NCI-H1417 treated with DMSO at 0.1 percent for 48 hours (cell line): ENCODE measurements at places on chromosomes 1 and 21.

GRCh38 chr1:175539986-175540385 is 203.4 kb downstream of the TNR start:
- DNase-seq = no peak

DNA sequence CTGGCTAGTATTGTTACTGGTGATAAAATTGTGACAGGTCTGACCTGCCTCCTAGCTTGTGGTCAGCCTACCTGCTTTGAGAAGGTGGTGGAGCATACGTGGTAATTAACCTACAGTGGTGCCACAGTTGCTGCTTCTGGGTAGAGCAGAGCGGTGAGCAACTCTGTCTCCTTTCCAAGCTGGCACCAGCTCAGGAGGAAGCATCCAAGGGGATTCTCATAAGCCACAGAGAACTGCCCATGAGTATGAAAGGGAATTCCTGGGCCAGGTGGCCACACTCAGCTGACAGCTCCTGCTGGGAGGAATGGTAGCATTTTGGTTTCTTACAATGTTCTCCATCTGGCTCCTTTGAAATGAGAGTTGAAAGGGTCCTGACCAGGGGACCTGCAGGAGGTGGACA is 39.4 kb downstream of the ATP2B4 start:
- no peak for DNase-seq

DNA sequence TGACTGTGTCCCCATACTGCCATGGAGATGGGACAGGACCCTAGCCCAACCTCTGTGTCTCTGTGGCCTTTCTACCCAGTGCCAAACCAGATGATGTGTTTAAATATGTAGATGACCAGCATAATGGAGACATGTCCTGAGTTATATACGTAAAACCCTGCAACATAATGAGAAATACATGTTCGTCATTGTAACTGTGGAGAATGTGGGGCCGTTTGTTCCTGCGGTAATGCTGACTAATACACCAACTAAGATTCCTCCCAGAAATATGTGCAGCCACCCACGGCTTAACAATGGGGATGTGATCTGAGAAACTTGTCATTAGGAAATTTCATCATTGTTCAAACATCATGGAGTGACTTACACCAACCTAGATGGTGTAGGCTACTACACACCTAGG is 71.7 kb upstream of the SIM2 start:
- no peak for DNase-seq

DNA sequence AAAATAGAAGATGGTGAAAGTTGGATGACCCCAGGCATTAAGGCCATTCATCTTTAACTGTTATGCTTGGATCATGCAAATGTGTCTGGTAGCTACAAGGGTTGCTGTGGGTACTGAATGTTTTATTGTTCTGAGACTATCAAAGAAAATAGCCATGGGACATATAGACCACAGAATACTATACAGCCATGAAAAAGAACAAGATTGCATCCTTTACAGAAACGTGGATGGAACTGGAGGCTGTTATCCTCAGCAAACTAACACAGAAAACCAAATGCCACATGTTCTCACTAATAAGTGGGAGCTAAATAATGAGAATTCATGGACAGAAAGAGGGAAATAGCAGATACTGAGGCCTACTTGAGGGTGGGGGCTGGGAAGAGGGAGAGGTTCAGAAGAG is 249.0 kb downstream of the LTN1 start:
- DNase-seq = no peak

DNA sequence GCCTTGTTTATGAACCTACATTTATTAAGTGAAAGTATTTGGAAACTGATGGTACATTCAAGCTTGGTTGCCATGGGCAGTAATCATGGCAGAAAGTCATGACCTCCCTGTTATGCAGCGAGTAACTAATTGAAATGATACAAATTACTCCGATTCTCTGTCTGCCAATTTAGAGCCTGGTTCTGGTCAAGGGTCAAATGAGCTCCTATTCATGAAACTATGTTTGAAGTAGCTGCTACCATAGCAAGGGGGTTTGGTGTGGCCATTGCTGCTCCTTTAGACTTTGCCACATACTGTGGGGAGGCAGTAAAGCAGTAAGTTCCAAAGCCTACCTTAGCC is 187.2 kb upstream of the FOXD3 start:
- DNase-seq = no peak

- DNase-seq = peak; percentile 54
These were observed 26.0 kb upstream of the BCL9 start for GRCh38 chr1:147515045-147515869.

- DNase-seq = no peak
These were observed 55.1 kb downstream of the KCNC4 start for GRCh38 chr1:110265186-110265585.

DNA sequence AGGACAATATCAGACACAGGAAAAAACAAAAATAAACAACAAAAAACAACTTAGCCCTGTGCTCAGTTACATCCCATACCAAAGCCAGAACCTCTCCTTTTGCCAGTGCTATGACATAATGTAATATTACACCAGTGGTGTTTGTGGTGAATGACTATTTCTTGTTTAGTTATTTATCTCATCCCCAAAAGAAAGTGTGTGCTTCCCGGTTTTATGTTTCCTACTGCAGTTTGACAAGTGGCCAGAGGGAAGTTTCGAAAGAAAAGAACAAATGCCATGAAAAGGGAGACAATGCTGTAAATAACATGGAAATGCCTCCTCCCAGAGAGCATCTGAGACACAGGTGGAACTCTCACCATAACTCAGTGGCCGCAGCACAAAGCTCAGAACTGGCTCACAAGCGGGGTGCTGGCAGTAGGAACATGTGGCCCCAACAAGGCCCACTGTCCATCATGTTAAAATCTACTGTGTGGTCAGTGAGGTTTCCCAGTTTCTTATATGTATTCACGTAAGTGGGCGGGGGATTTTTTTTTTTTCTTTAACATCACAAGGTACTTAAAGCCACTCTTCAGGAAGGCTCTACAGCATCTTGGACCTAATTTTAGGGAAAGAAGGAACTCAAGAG is 158.2 kb downstream of the BARHL2 start:
- DNase-seq = no peak

DNA sequence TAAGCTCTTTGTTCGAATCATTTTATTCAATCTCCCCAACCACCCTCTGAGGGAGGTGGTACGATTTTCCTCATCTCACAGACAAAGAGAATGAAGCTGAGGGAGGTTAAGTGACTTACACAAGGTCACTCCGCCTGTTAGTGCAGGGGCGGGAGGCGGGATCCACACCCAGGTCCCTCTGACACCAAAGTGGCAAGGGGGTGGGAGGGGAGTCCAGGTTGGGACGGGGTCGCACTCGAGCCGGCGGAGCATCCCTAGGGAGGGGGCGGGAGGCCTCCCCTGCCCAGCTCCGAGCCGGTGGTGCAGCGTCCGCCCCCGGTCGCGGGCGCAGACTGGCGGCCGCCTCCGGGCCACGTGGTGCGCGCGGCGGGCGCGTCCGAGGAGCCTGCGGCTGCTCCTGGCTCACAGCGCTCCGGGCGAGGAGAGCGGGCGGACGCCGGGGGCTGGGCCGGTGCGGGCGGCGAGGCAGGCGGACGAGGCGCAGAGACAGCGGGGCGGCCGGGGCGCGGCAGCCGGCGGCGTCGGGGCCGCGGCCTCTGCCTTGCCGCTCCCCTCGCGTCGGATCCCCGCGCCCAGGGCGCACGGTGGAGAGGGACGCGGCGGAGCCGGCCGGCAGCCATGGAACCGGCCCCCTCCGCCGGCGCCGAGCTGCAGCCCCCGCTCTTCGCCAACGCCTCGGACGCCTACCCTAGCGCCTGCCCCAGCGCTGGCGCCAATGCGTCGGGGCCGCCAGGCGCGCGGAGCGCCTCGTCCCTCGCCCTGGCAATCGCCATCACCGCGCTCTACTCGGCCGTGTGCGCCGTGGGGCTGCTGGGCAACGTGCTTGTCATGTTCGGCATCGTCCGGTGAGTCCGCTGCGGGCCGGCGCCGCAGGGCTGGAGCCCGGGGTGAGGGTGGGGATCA is at the start of gene OPRD1:
TSS of gene OPRD1 (plus strand) at position 405 of the 903 bp plus-strand sequence. CDS start at position 619, 214 bp downstream.
- DNase-seq = no peak

GRCh38 chr1:212147581-212148033 is 112.1 kb downstream of the DTL start:
- DNase-seq = peak; percentile 2

DNA sequence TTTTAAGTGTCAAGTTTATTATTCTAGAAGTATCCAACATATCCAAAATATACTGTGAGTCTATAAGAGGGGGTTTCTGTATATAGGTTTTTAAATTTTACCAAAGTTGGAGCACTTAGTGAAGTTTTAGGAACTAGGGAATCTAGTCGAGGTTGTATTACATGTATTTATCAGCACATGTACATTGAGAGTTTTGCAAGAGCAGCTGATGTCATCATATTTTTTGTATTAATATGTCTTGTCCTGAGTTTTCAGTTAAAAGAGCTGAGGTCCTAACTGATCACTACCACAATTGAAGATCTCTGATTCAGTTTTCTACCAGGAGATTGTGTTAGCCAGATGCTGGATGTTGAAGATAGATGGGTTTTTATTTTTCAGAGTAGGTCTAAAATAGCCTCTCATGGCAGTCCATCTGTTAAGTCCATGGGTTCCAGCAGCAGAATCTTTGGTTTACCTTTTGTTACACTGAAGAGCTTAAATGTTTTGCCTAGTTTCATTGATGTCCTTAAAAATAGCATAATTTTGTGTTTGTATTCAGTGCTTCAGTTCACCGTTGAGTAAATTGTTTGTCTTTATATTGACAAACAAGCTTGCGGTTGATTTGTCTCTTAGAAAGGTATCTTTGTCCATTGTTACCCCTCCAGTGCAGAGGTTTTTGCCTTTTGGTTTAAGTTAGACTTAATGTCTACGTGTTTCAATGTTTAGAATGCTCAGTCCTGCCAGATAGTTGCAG is 16.0 kb downstream of the YBX1 start:
- no peak for DNase-seq

- DNase-seq = no peak
These were observed 67.4 kb upstream of the PODN start for GRCh38 chr1:52994656-52995055.

- no peak for DNase-seq
These were observed 37.8 kb downstream of the IER5 start for GRCh38 chr1:181126289-181126688.

DNA sequence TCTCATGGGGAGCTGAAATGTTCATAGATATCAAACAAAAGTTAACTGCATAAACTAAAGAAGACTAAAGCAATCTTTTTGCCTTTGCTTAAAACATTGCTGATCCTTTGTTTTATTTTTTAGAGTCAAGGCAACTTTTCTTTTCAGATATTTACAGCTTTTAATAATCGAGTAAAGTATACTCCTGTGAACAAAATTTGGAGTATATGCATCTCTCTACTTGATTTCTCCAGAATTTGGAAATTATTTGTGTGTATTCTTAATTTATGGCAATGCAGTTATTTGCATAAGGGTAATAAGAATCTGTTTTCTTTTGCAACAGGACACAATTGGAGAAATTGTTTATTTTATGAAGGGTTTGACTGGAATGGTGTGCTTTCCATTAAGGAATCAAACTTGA is 4.2 kb upstream of the AQP10 start:
- no peak for DNase-seq

DNA sequence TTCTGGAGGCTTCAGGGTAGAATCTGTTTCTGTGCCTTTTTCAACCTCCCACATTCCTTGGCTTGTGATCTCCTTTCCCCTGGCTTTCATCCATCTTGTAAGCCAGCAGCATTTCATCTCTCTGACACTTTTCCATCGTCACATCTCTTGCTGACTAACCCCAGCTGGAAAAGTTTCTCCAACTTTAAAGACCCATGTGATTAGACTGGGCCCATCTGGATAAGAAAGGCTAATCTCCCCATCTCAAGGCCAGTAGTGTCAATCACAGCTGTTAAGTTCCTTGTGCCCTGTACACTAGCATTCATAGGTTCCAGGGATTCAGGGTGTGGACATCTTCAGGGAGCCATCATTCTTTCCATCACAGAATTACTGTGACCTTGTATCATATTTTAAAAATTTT is 452.1 kb downstream of the TTLL7 start:
- no peak for DNase-seq

- DNase-seq = no peak
These were observed 14.6 kb downstream of the NFASC start for GRCh38 chr1:204885288-204885711.
